ENCODE measurements at places on chromosomes 1 and 21.

GRCh38 chr1:5643360-5644107, 348.7 kb downstream of the NPHP4 start:
- no peak for DNase-seq

GRCh38 chr1:246068619-246069509, 438.2 kb downstream of the SMYD3 start:
- no peak for DNase-seq

DNA sequence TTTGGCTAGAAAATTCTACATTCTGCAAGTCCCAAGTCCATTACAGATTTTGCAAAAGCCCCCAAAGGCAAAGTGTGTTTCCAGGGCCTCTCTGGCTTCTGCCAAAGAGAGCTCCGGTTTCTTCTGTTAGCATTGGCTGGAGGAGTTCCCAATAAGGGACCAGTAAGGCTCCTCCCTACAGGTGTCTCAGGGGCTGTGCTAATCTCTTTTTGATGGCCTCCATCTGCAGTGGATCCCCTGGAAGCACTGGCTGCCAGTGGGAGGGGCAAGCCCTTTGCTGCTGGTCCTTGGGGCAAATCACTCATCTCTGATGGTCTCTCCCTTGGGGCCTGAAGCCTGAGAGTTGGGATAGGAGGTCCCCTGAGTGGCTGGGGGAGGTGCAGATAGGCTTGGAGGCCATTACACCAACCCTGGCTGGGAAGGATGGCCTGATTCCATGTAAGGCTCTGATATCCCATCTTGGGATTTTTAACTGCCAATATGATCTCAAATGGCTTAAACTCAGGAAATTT, 89.1 kb upstream of the USP24 start:
- no peak for DNase-seq

GRCh38 chr1:51316846-51317120, 13.6 kb downstream of the TTC39A start:
- DNase-seq, result no peak

GRCh38 chr1:179082999-179083335, 1.1 kb downstream of the TOR3A start:
- no peak for DNase-seq

GRCh38 chr1:242568666-242569065, 44.2 kb upstream of the PLD5 start:
- no peak for DNase-seq

Data from activated naive CD8-positive, alpha-beta T cell treated with anti-CD3 and anti-CD28 coated beads, Interleukin-2, amount 50 U/mL, for 16 hours (primary cell).